Right atrium auricular region (tissue), 2 donors: ENCODE measurements at places on chromosomes 1 and 21. TPM values are rescaled to one million over a fixed set of nuclear protein-coding genes. Genes with fewer than 3 reads are reported as not detected.

LCE3E gene
- total RNA-seq: not detected

C1orf53 gene
- 12.1 TPM for total RNA-seq

UBR4 gene
- 88.0 TPM for total RNA-seq

OR2L3 gene
- total RNA-seq: not detected

SCCPDH gene
- total RNA-seq: 23.1 TPM

SLC44A5 gene
- total RNA-seq: 1.2 TPM

SPRR2F gene
- 2.8 TPM for total RNA-seq

FNDC10 gene
- 2.5 TPM for total RNA-seq

RGL1 gene
- 22.7 TPM for total RNA-seq

FMOD gene
- total RNA-seq: 122 TPM

CLIC4 gene
- total RNA-seq: 236 TPM

SOX13 gene
- 8.6 TPM for total RNA-seq

MX2 gene
- total RNA-seq: 5.9 TPM

TAL1 gene
- total RNA-seq: 3.1 TPM

NTMT2 gene
- not detected for total RNA-seq

HMGB4 gene
- not detected for total RNA-seq
